ENCODE measurements at places on chromosomes 12 and 14. TPM values are rescaled to one million over a fixed set of nuclear protein-coding genes. Genes with fewer than 3 reads are reported as not detected.

DNA sequence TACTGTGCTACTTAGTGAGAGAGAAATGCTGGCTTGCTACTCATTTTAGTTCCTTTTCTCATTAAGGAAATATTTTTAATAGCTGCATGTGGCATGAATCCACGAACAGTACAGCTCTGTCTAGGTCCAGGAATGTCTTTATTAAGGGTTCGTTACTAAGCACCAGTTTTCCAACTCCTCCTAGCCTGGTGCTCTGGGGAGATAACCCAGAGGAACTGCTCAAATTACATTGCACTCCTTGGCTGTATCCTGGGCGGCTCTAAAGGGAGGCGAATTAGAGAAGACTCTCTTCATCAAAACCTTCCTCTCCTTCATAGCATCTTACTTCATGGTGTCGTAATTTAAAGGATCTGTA is 101.3 kb downstream of the PPM1A start:
- DNase-seq: no peak

GRCh38 chr14:69982220-69982839 is 103.1 kb downstream of the SMOC1 start:
- no peak for DNase-seq

OVCH1 gene
- total RNA-seq: 0.24 TPM

ADAM21 gene
- total RNA-seq: 0.38 TPM

GRCh38 chr12:27284751-27285150 is 40.7 kb downstream of the STK38L start:
- DNase-seq: no peak

MUCL1 gene
- not detected for total RNA-seq

DNA sequence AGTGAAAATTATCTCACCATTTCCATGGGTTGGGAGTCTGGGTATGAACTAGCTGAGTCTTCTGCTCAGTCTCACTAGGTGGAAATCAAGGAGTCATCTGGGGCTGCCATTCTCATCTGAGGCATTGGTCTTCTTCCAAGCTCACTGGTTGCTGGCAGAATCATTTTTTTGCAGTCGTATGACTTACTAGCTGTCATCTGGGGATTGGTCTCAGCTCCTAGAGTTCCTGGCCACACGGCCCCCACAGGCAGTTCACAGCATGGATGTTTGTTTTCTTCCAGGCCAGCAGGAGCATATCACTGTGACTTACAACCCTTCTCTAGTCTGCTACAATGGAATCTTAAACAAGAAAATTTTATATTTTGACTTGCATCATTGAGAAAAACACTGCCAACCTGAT is 18.6 kb upstream of the OR10AD1 start:
- no peak for DNase-seq

DNA sequence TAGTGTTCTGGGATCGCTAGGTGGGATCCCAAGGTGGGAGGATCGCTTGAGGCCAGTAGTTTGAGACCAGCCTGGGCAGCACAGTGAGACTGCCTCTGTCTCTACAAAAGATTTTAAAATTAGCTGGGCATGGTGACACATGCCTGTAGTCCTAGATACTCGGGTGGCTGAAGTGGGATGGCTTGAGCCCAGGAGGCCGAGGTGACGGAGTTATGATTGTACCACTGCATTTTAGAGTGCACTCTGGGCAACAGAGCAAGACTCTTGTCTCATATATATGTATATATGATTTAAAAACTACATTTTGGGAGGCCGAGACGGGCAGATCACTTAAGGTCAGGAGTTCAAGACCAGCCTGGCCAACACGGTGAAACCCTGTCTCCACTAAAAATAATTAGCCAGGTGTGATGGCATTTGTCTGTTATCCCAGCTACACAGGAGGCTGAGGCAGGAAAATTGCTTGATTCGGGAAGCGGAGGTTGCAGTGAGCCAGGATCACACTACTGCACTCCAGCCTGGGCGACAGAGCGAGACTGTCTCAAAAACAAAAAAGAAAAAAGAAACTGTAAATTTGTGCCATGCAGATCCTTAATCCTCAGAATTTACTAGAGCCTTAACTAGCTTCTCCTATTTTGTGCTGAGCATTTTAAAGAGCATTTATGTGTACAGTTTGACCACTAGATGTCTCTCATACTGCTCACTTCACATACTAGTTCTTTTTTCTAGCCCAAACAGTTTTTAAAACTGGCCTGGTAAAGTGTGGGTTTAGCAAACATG is 114.8 kb downstream of the MON2 start:
- DNase-seq: no peak

DNA sequence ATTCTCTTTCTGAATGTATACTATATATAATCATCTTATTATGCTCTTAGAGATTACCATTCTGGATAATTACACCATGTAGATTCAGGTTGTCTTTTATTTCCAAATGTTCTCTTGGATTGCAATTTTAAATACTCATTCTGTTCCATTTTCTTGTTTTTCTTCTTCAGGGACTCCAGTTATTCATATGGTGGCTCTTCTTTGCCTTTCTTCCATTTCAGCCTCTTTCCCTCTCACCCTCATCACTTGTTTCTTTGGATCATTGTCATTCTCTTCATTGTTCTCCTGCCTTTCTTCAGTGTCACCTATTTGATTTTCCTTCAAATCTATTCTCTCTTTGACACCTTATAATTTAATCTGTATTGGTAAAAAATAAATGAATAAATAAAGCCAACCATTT is 182.0 kb downstream of the ITPR2 start:
- no peak for DNase-seq

DNA sequence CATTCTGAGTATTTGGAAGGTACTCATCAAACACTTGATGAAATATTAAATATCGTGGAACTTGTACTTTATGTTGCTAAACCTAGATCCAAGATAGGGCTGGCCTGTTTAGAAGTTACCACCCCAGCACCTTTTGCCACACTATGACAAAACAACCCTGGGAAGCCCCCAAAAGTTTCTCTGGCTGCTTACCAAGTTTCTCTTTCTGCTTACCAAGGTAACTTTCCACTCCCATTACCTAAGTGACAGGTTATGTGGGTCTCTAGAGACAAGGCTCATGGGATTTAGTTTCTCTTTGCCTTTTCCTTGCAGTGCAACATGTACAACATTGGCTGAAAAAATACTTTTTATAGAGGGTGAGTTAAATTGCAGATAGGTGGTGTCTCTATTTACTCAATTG is 28.9 kb upstream of the PPM1A start:
- no peak for DNase-seq

DNA sequence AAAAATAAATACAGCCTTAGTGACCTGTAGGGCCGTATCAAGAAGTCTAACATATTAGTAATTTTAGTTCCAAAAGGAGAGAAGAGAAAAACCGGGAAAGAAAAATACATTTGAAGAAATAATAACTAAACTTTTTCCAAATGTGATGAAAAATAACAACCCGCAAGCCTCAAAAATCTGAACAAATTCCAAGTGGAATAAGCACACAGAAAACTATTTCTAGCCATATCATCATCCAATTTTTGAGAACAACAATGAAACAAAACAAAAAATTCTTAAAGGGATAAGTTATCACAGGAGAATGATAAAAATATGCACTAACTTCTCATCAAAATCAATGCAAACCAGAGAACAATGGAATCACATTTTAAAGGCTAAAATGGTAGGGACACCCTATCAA is 198.1 kb upstream of the PLXNC1 start:
- no peak for DNase-seq

DNA sequence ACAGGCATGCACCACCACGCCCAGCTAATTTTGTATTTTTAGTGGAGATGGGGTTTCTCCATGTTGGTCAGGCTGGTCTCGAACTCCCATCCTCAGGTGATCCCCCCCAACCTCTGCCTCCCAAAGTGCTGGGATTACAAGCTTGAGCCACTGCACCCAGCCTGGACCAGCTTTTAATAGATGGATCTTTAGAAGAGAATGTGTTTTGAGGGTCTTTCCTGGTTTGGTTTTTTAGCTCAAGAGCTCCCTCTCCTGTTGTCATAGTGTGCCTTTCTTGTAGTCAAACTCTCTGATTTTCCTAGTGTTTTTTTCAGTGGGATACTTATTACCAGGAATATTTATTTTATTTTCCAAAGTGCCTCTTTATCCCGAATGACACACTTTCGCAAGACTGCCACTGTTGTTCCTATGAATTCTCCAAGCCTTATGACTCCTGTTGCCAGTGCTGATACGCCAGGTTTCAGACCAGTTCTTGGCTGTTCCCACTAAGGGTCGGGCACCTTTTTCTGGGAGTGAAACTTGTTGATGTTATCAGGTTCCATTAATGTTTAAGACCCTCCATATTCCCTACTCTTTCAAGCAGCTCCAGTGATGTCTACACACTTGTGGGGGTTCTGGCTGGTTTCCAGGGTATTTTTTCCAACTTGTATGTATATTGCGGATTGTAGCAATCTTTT is 31.5 kb upstream of the LIMA1 start:
- no peak for DNase-seq

PDZRN4 gene
- total RNA-seq: not detected

DNA sequence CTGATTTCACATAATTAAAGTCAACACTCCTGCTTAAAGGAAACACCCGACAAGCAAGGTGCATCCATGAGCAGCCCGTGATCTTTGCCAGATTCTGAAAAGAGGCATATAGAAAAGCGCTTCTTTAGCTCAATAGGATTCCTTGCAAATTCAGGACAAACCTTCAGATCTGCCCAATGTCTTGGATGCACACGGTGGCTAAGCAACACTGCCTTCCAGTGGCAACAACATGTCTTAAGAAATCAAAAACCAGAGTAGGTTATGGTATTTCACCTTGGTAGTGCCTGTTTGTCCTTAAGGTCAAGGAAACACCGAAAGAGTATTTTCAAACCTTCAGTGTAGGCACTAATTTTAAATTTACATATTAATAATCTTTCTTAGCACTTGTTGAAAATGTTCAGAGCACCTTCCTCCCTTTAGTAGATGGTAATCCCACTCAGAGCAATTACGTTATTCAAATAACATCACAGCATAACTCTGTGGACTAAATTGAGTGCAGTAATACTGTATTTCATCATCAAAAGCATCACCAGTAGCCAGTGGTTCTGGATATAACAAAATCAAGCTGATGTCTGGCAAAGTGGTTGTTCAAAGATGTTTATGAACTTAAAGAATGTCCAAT is 58.0 kb upstream of the CDKN3 start:
- DNase-seq: no peak

GUCY2C gene
- total RNA-seq: not detected

PROX2 gene
- total RNA-seq: not detected

TCHP gene
- 8.4 TPM for total RNA-seq

DNA sequence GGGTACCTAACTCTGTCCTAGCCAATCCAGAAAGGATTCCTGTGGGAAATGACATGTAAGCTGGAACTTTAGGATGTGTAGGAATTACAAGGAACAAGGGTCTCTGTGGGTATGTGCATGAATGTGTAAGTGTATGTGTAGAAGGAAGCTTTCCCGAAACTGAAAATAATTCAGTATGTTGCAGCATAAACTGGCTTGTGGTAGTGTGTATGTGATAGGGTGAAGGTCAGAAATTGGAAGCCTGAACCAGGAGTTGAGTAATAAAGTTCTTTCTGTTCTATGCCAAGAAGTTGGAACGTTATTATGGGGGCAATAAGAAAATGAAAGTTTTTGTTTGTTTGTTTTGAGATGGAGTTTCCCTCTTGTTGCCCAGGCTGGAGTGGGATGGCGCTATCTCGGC is 323.1 kb upstream of the KITLG start:
- no peak for DNase-seq

DNA sequence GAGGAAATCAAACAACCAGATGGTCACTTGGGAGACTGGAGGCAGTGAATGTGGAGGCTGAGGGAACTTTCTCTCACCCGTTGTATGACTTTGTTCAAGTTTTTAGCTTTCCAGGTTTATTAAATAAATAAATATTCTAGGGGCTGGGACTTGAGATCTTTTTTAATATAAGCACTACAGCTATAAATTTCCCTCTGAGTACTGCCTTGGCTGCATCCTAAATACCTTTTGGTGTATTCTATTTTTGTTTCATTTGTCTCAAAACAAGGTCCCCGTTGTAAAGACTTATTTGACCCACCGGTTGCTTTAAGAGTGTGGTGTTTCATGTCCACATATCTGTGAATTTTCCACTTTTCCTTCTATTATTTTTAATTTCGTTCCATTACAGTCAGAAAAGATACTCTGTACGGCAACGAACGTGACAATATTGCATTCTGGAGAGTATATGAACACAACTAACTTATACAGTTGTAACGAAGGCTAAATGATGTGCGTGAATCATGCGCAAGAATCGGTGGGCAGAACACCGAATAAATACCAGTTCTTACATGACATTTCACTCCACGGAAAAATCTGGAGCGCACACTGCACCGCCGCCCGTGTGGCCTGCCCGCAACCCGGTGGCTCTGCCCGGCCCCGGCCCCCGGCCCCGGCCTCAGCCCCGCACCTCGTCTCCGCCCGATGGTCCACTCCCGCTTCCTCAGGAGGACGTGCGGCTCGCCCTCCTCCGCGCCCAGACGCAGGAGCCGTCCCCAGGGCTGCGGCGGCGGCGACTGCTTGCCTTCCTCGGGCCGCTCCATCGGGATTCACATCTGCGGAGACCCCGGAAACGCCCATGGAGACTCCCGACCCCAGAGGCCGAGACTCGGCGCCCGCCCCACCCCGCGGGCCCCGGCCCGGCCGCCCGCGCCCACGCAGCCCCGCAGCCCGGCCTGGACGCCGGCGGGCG is 602 bp downstream of the CHFR start:
- DNase-seq: no peak

ANG gene
- 4.5 TPM for total RNA-seq

DNA sequence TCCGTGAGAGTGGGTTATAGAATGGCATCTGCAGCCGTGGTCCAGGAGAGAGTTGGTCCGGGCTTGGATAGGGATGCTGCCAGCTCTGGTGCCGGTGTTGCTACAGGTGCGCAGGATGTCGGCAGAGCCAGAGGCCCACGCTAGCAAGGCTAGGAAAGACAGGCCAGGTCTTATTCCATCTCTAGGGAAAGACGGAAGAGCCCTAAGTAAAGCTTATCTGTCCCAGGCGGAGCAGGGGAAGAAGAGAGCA is 485 bp upstream of the PSME1 start:
- no peak for DNase-seq

GALC gene
- 11.1 TPM for total RNA-seq

- DNase-seq: no peak
Observed at GRCh38 chr12:27179400-27180214, 64.5 kb upstream of the STK38L start.

GRCh38 chr12:19128485-19128884 is 1.0 kb upstream of the PLEKHA5 start:
- no peak for DNase-seq

DNA sequence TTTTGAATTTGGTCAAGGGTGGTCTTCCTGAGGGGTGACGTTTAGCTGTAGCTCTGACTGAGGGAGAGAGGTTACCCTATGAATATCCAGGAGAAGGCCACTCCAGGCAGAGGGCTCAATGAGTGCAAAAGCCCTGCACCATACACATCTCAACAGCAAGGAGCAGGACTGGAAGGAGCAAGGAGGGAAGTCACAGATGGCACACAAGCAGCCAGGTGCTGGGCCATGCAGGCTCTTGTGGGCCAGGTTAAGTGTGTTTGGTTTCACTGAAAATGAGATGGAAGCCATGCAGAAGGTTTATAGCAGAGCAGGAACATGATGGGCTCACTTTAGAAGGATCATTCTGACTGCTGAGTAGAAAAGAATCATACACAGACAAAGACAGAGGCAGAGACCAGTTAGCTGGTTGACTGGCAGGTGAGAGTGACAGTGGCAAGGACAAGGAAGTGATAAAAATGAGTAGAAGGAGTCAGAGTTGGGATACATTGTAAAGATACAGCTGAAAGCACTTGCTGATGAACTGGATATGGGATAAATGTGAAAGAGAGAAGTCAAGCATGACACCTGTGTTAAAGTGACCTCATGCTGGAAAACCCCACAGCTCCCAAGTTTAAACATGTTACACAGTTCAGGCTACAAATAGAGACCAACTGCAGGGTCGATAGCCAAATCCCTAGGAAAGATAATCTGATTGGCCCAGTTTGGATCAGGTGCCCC is 81.2 kb downstream of the PRKD1 start:
- DNase-seq: no peak

SVOP gene
- 5.5 TPM for total RNA-seq

POLE2 gene
- total RNA-seq: 0.54 TPM

Data from Right ventricle myocardium inferior (tissue), 1 donor.